Stimulated activated effector memory CD8-positive, alpha-beta T cell treated with anti-CD3 and anti-CD28 coated beads, Interleukin-12 subunit alpha, Interleukin-12 subunit beta, amount 100 ng/mL, for 72 hours (primary cell): ENCODE measurements at places on chromosomes 3 and 15.

DNA sequence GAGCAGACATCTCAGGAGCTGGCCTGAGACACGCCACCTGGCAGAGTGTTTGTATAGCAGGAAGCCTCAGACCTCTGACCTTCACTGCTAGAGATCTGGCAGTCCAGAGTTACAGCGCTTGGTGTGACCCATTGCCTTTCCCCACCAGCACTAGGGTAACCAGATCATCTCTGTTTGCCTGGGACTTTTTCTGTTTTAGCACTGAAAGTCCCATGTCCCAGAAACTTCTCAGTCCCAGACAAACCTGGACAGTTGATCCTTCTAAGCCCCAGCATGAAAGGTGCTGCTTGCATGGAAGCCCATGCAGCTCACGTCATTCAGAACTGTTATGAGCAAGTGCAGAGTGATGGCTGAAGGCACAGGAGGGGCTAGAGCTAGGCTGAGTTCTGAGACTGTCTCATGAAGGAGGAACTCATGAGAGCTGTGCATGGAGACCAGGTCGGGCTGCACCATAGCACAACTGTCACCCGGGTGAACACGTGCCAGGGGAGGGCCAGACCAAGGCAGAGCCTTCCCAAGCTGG is 18.2 kb upstream of the AHSG start:
- no peak for DNase-seq

DNA sequence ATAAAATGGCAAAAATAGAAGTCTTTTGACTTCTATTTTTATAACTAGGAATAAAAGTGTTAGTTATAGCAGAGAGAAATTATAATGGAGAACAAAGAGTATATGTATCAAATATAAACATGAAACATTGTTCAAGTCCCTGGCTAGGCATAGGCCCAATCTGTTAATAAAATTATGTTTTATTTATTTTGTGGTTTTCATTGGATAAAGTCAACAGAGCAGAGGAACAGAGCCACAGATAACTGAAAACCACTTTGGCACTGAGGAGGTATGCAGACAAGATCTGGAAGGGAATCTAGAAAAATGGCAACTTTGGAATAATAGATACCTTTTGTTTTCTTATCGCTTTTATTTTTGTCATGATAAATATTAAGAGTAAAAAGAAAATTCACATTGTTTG is 50.4 kb upstream of the ICE2 start:
- DNase-seq = no peak

- no peak for DNase-seq
Observed at GRCh38 chr15:47801522-47801921, 84.2 kb downstream of the SEMA6D start.

GRCh38 chr3:102741105-102741504 is 306.3 kb downstream of the ZPLD1 start:
- DNase-seq = no peak

GRCh38 chr3:197519801-197520211 is 36.0 kb downstream of the BDH1 start:
- no peak for DNase-seq

DNA sequence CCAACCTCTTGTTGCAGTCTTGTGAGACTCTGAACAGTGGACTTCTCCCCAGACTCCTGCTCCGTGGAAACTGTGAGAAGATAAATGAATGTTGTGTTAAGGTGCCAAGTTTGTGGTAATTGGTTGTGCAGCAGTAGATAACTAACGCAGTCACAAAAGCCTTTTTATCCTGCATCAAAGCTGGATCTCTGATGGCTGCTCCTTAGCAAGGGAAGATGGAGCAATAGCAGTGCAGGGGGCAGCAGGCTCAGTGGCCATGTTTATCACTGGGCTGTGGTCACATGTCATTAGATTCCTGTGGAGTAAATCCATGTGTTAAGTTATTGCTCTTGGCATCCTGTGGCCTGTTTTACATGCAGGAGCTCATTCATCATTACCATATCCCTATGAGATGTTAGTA is 13.5 kb downstream of the CMTM7 start:
- DNase-seq = no peak

- no peak for DNase-seq
Observed at GRCh38 chr3:72663429-72663828, 184.8 kb downstream of the SHQ1 start.

DNA sequence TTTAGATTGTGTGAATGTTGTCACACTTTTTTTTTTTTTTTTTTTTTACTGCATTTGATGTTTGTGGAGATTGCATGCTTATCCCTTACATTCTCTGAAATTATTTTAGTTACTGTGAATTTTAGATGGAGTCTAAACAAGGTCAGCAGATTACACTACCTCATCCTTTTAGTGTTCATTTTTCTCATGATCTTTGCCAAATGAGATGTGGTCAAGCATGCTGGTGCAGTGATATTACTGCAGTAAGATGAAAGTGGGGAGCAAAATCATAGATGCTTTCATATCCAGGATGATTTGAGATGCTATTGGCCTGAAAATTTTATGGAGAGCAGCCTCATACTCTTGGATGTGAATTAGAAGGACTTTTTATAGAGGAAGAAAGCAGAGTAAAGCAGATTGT is 45.8 kb downstream of the SLC25A26 start:
- DNase-seq = no peak

- DNase-seq = no peak
Observed at GRCh38 chr3:10992017-10992942, at the start of gene SLC6A1. TSS of gene SLC6A1 (plus strand) at chr3:10992748. CDS start at chr3:11017212, 24,464 bp downstream.

DNA sequence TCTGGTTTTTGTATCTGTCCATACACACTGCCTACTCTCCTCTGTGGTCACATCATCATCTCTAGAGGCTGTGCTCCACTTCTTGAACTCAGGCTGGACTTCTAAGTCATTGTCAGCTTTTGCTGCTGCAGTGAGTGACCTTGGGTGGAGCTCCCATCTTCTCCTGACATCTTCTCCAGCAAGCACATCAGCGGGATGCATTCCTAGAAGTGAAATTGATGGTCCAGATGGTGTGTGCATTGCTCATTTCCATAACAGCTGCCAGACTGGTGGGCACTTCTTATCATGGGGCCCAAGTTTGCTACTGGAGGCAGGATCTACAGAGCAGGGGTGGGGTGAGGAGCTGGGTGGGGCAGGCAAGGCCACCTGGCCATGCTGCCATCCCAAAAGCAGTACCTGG is 109.9 kb downstream of the DNAJB8 start:
- DNase-seq = no peak

DNA sequence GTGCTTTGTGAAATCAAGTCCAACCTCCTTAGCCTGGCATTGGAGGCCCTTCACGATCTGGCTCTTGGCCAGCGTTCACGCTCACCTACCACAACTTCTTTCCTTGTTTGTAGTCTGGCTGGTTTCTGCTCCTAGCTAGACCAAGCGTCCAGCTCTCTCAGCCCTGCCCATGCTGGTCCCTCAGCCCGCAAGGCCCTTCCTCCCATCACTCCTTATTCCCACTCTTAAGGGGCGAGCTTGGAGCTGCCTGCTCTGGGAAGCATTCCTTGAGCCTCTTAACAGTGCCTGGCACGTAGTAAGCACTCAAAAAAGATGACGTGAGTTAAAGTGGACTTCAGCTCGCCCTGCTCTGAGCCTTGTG is 8.7 kb downstream of the SLC6A6 start:
- no peak for DNase-seq

GRCh38 chr3:71486831-71487230 is 96.7 kb downstream of the FOXP1 start:
- DNase-seq = no peak

DNA sequence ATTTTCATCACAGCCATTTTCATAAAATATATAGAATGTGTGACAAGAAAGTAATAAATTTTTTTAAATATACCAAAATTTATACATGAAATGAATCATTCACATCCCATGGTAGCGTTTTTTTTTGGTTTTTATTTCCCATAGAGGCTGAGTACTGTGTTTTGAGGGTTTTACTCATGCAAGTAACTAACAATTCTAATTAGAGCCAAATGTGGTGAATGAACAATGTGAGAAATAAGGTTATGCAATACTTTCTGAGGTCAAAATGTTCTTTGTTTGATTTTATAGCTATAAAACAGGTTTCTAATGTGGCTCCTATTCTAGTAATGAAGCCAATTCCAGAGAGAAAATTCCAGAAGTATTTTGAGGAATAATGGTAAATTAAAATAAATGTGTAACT is 386.8 kb downstream of the TBC1D5 start:
- no peak for DNase-seq

DNA sequence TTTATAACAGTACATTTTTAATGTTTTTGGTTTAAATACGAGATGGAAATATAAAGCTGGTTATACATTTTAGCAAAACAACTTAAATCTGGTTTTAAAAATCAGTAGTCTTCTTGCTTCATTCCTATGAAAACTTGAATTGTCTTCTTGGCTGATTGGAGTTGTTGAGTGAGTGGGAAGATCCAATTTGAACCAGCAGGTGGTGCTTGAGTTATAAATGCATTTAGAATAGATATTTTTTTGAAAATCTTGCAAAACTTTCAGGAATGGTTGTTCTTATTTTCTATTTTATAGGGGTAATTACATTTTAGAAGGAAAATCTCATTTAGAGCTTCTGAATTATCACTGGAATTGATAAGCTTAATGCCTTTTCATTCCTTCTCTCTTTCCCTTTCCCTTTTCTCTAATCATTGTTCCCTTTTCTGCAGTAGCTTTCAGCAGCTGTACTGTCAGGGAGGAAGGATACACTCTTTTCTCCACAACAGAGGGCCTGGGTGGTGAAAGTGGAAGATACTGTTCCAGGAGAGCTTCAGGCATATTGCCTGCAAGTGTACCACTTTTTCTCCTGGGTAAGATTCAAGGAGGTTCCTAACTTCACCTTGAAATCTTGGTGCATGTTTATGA is 335.6 kb downstream of the NLGN1 start:
- no peak for DNase-seq

DNA sequence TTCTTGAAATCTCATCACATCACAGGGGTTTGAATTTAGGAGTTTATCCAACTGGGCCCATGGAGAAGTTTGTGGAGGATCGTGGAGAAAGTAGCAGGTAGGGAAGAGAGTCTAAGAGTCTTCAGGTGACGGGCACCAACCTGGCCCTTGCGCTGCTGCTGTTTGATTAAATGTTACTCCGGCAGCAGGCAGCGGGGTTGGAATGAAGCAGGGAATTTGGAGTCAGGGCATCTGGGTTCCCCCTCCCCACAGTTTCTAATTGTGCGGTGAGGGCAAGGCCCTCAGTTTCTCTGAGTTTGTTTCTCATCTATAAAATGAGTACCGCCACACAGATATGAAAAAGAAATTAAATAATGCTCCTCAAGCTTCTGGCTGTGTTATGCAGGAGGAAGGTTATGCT is 182.9 kb upstream of the RGMA start:
- no peak for DNase-seq

- DNase-seq = no peak
Observed at GRCh38 chr3:54966979-54967378, 39.1 kb upstream of the LRTM1 start.

- no peak for DNase-seq
Observed at GRCh38 chr3:105228696-105229095, 138.0 kb upstream of the ALCAM start.

DNA sequence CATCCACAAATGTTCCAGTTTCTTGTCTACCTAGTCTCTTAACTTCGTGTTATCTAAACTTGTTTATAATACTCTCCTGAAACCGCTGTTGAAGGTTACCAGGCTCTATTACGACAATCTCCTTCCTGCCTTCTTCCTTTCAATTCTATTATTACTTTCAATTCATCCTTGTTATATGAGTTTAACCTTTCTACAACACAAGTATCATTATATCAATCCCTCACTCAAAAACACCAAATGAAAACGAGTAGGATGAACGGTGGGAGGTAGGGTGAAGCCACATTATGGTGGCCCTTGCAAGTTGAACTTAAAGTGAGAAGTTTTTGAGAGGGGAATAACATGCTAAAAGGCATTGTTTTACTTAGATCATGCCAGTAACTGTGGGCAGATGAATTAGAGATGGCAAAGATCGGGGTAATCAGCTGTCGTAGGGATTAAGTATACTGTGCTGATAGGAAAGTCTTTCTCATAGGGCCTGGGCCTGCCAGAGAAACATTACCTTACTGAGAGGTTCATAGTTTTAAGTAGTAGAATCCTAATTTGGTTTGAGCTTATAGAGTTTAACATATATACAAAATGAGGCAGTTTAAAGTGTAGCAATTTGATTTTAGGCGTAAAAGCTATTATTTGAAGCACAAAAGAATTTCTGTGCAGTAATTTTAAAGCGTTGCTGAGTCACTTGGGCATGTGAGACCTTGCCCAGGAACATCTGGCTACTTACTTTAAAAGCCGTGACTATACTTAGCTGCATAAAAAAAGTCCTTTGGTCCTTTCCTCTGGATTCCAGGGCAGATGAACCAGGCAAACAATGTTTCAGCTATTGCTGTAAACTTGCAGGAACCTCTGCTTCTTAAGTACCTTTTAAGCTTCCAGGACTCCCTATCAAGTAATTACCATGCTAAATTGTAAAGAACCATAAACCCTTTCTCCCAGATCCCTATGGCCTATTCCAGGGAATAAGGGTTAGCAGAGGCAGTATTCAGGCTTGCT is 3.3 kb upstream of the CEP97 start:
- no peak for DNase-seq

DNA sequence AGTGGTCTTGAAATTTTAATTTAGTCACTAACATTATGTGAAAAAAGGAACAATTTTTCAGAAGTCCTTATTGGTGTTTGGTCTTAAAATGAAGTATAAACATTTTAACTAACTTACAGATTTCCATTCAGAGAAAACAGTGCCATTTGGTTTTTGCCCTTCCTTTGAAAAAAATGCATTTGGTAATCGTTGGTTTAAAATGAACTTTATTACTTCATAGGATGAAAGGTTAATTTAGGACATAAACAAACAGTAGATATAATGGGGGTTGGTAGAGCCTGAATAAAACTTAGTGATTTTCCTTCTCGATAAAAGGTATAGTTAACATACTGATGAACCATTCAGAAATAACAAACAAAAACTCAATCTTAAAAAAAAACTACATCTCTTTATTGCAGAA is 39.7 kb downstream of the TFG start:
- no peak for DNase-seq

DNA sequence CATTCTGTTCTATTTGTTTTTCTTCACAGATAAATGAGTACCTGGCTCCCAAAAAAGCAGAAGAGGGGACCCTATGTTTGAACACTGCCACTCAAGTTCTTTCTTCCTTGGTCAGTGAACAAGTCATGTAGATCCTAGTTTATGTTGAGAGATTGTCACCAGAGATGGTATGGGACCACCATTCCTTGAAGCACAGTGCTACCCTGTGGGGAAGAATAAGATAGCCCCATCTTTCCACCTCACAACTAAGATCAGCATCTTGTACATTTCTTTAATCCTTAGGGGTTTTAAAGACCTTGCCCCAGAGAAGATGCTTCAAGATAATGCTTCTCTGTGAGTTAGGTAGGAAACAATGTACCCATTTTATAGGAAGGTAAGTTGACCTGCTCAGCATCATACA is 233.5 kb upstream of the WNT5A start:
- DNase-seq = no peak

DNA sequence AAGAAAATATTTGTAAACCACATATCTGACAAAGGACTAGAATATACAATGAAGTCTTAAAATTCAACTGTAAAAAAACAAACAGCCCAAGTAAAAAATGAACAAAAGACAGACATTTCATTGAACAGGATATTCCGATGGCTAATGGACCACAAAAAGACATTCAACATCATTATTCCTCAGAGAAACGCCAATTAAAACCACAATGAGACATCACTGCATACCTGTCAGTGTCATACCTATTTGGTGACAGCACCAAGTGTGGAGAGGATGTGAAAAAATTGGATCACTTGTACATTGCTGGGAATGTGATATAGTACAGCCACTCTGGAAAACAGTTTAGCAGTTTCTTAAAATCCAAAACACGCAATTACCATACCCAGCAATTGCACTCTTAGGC is 29.9 kb upstream of the TJP1 start:
- no peak for DNase-seq
